Left lung (tissue), 14 donors: ENCODE measurements at places on chromosomes 6 and 20. TPM values are rescaled to one million over a fixed set of nuclear protein-coding genes. Genes with fewer than 3 reads are reported as not detected.

Gene SLC22A7
- total RNA-seq, result not detected

- no peaks in the 10 kb centered on the region for H3K27me3 ChIP-seq
- no peak for DNase-seq
- no peak overlapping the region for H3K27ac ChIP-seq
- no peaks in the 10 kb centered on the region for H3K4me1 ChIP-seq
- H3K36me3 ChIP-seq, result no peaks in the 10 kb centered on the region
Observed at GRCh38 chr6:135801755-135802465, 49.6 kb upstream of the PDE7B start.

Gene GOPC
- total RNA-seq, result 19.1 TPM

Gene CD24
- 158 TPM for total RNA-seq

GRCh38 chr6:166202321-166202733, 34.7 kb upstream of the TBXT start:
- DNase-seq, result no peak
- H3K36me3 ChIP-seq, result no peaks in the 10 kb centered on the region
- H3K27ac ChIP-seq, result no peak overlapping the region
- H3K4me1 ChIP-seq, result no peaks in the 10 kb centered on the region
- no peaks in the 10 kb centered on the region for H3K27me3 ChIP-seq

DNA sequence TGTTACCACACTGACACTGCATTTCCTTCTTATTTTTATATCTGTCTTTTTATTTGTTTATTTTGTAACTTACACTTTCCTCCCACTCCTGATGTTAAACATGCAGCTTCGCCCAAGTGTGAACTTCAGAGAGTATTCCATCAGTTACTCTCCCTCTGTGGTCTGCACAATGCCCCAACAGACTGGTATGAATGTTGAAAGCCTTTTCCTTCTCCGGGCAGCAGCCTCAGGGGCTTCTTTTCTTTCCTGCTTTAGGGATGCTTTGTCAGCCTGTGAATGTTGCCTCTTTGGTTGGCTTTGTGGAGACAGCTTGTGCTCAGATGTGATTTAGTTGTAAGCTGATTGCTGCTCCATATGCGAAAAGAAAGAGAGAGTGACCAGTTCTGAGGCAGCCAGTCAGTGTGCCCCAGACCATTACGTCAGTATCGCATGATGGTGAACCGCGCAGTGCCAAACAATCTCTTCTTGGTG, 44.0 kb downstream of the SMPDL3A start:
- no peak overlapping the region for H3K4me3 ChIP-seq
- no peaks in the 10 kb centered on the region for H3K4me1 ChIP-seq
- no peak overlapping the region for H3K27ac ChIP-seq
- no peaks in the 10 kb centered on the region for H3K27me3 ChIP-seq
- no peaks in the 10 kb centered on the region for H3K36me3 ChIP-seq

Gene TAGAP
- total RNA-seq, result 15.1 TPM
